Neural progenitor cell (in vitro differentiated cells): ENCODE measurements at places on chromosomes 6 and 20. TPM values are rescaled to one million over a fixed set of nuclear protein-coding genes. Genes with fewer than 3 reads are reported as not detected.

DNA sequence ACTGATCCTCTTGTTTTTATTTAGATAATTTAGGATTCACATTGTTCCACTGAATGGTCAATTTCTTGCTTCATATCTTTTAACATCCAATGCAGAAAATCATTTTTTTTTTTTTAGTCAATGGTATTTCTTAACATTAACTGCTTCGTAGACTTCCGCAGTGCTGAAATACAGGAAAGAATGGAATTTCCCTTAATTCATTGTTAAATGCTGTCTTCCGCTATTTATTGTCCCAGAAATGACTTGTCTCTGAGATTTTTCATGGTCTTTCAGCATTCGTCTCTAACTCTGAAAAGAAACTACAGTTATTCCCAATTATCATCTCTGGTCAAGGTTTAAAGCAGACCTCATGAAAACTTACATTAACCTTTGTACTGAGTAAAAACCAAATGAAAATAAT, 1029.1 kb upstream of the MANEA start:
- H3K36me3 ChIP-seq = no peaks in the 10 kb centered on the region
- no peaks in the 10 kb centered on the region for H3K27me3 ChIP-seq
- no peaks in the 10 kb centered on the region for H3K4me1 ChIP-seq

GRCh38 chr20:34896086-34896621, 19.7 kb downstream of the ACSS2 start:
- DNase-seq = no peak
- no peaks in the 10 kb centered on the region for H3K27me3 ChIP-seq
- no peaks in the 10 kb centered on the region for H3K4me1 ChIP-seq
- no peak overlapping the region for H3K4me3 ChIP-seq
- no peaks in the 10 kb centered on the region for H3K36me3 ChIP-seq

DNA sequence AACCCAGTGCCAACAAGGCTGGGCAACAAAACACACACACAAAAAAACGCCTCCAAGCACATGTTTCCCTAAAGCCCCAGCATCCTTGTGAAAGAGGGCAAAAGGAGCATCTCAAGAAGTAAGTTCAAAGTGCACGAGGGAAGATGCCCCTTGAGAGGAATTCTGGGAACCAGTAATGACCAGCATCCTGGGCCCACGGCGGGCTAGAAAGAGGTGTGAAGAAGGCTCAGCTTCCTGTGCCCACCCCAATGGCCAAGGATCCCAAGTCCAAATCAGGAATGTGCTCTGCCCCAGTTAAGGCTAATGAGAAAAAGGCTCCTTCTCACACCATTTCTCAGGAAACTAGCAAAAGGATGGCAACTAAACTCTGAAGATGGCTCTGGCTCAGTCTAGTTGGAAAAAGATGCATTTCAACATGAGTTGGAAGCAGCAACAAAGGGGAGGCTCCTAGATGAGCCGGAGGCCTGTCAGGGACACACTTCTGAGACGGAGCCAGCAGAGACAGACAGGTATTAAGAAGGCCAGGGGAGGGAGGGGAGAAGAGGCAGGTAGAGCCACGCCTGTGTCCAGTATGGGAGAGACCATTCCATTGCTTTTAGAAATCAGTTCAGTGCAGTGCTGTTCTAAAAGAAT, 3.2 kb downstream of the RIMS4 start:
- H3K27ac ChIP-seq = no peak overlapping the region
- peaks cover 13% of the 10 kb centered on the region for H3K4me1 ChIP-seq
- peaks cover 61% of the 10 kb centered on the region for H3K27me3 ChIP-seq
- no peak overlapping the region for H3K4me3 ChIP-seq
- no peak for DNase-seq

DNA sequence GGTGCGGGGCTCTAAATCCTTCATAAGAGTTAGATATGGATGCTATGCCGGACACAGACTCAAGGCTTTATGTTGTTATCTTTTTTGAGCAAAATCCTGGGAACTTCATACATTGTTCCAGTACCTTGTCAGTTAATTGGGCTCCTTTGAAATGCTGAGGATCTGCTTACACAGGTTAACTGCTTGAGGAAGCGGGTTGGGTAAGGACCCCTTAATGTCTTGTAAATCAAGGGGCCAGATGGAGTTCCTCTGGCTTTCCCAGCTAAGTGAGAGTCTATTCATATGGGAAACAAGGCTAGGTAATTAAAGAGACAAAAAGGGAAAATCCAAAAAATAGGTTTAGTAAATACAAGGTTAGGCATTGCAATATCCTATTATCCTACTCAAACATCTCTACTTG, 141.5 kb downstream of the OR2B2 start:
- no peaks in the 10 kb centered on the region for H3K36me3 ChIP-seq
- peaks cover 21% of the 10 kb centered on the region for H3K4me1 ChIP-seq
- H3K27ac ChIP-seq = no peak overlapping the region
- peak overlapping the region; percentile 44 for H3K4me3 ChIP-seq

DNA sequence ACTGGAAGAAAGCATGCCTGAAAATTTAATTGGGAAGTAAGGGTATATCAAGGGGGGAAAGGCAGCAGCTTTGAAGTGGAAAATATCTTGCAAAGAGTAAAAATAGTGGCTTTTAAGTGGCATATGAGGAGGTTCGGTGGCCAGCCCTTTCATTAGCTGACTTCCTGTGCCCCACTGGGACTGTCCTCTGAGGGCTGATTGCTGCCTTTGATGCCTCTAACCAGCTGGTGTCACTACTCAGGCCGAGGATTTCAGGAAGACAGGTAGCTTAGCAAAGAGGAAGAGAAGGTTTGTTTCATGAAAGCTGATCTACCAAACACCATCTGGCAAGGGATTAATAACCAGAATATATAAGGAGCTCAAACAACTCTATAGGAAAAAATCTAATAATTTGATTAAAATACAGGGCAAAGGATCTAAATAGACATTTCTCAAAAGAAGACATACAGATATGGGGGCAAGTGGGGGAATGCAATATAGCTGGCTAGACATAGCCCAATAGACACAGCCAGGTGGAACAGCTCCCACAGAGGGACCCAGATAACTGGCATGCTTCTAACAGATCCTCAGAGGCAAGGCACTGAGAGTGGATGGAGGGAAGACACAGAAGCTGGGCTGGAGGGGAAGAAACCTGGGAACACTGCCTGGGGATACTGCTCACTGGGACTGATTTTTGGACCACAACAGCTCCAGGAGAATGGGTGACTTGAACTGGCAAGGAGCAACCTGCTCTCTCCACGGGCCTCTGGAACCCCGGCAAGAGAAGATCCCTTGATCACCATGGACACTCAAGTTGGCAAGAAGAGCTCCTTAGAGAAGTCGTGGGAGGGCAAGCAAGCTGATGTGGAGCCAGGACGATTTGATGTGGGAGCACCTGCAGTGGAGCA, 33.2 kb downstream of the CCN2 start:
- H3K4me1 ChIP-seq = no peaks in the 10 kb centered on the region

DNA sequence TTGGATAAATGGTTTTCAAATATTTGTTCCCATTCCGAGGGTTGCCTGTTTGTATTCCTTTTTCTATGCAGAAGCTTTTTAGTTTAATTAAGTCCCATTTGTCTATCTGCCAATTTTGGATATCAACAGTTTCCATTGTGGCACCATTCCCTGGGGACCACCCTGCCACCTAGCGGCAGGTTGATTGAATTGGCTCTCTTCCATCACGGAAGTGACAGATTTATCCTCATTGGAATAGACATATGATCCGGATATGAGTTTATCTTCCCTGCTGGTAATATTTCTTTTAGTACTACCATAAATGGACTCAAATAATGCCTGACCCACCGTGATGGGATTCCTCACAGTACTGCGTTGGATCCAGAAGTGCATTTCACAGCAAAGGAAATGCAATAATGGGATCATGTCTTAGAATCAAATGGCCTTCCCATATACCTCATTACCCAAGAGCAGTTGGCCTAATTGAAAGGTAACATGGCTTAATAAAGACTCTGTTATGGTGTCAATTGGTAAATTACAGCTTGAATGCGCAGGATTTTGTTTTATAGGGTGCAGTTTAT, 327.0 kb downstream of the BMP2 start:
- no peaks in the 10 kb centered on the region for H3K4me1 ChIP-seq
- no peaks in the 10 kb centered on the region for H3K27me3 ChIP-seq
- no peak overlapping the region for H3K4me3 ChIP-seq
- H3K27ac ChIP-seq = no peak overlapping the region
- DNase-seq = peak; percentile 74

DNA sequence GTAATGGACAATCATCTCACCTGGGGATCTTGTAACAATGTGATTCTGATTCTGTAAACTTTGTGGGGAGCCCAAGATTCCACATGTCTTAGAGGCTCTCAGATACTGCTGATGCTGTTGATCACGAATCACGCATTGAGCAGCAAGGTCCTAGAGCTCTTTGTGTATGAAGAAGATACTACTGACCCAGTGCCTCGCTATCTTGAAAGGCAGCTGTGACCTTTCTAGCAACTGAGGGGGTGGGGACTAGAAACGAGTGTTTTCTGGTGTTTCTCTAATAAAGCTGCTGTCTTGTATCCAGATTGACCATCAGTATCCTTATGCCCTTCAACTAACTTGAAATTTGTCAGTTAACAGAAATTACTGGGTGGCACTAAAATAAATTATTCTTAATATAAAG, 142.9 kb downstream of the MTHFD1L start:
- H3K36me3 ChIP-seq = no peaks in the 10 kb centered on the region
- peaks cover 20% of the 10 kb centered on the region for H3K4me1 ChIP-seq
- H3K4me3 ChIP-seq = no peak overlapping the region
- H3K27me3 ChIP-seq = no peaks in the 10 kb centered on the region
- DNase-seq = no peak
- H3K27ac ChIP-seq = no peak overlapping the region

DNA sequence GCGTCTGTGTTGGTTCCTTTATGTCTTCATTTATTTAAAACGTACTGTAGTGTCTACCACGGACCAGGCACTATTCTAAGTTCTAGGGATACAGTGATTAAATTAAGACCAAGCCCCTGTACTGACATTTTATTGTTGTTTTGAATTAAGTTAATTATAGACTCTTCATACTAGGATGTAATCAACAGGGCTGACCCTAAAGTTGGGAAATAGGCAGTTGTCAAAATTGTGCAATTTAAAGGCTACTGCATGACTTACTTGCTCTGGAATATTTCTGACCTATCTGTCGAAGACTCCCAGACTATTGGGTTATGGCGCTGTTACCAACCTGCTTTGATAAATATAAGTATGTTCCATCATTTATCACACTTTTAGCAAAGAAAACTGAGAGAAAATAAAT, 6.7 kb downstream of the MYO6 start:
- H3K4me1 ChIP-seq = peaks cover 6% of the 10 kb centered on the region
- no peaks in the 10 kb centered on the region for H3K27me3 ChIP-seq
- H3K27ac ChIP-seq = no peak overlapping the region
- no peak overlapping the region for H3K4me3 ChIP-seq
- no peak for DNase-seq

GRCh38 chr20:45341939-45342854, 6.0 kb downstream of the SDC4 start:
- DNase-seq = peak; percentile 52
- H3K27ac ChIP-seq = no peak overlapping the region

- no peak for DNase-seq
- peaks cover 8% of the 10 kb centered on the region for H3K4me1 ChIP-seq
- no peak overlapping the region for H3K4me3 ChIP-seq
These were observed 10.2 kb downstream of the SYNDIG1 start for GRCh38 chr20:24479595-24479994.

- no peaks in the 10 kb centered on the region for H3K27me3 ChIP-seq
- H3K4me3 ChIP-seq = no peak overlapping the region
- DNase-seq = no peak
- H3K27ac ChIP-seq = no peak overlapping the region
- no peaks in the 10 kb centered on the region for H3K4me1 ChIP-seq
These were observed 67.1 kb downstream of the ESF1 start for GRCh38 chr20:13717631-13718044.

- no peaks in the 10 kb centered on the region for H3K36me3 ChIP-seq
- DNase-seq = no peak
- no peak overlapping the region for H3K4me3 ChIP-seq
- no peaks in the 10 kb centered on the region for H3K27me3 ChIP-seq
These were observed 74.3 kb downstream of the ARMC2 start for GRCh38 chr6:108922499-108922898.

GRCh38 chr20:1267161-1267560, 1.1 kb downstream of the SNPH start:
- H3K4me3 ChIP-seq = peak overlapping the region; percentile 81
- peaks cover 28% of the 10 kb centered on the region for H3K27me3 ChIP-seq
- peaks cover 8% of the 10 kb centered on the region for H3K4me1 ChIP-seq
- H3K27ac ChIP-seq = no peak overlapping the region
- DNase-seq = peak; percentile 11
- H3K36me3 ChIP-seq = no peaks in the 10 kb centered on the region

DNA sequence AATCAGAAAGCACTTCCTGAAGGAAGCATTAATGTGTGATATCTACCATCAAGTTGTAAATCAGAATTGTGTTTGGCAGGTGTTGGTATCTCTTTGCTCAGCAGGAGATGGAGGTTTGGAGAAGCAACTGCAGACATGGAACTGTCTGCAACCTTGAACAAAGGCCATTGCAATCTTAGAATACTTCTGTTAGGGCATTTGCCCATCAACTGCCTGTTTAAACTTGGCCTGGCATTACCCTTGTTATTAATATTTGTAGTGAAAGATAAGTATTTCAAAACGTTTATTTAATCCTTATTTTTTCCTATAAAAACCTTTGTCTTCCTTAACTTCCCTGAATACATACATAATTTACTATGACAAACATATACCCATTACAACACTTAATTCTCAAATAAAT, 14.1 kb downstream of the GSTA5 start:
- H3K36me3 ChIP-seq = no peaks in the 10 kb centered on the region
- DNase-seq = no peak
- H3K27me3 ChIP-seq = no peaks in the 10 kb centered on the region
- no peak overlapping the region for H3K4me3 ChIP-seq
- no peak overlapping the region for H3K27ac ChIP-seq

DNA sequence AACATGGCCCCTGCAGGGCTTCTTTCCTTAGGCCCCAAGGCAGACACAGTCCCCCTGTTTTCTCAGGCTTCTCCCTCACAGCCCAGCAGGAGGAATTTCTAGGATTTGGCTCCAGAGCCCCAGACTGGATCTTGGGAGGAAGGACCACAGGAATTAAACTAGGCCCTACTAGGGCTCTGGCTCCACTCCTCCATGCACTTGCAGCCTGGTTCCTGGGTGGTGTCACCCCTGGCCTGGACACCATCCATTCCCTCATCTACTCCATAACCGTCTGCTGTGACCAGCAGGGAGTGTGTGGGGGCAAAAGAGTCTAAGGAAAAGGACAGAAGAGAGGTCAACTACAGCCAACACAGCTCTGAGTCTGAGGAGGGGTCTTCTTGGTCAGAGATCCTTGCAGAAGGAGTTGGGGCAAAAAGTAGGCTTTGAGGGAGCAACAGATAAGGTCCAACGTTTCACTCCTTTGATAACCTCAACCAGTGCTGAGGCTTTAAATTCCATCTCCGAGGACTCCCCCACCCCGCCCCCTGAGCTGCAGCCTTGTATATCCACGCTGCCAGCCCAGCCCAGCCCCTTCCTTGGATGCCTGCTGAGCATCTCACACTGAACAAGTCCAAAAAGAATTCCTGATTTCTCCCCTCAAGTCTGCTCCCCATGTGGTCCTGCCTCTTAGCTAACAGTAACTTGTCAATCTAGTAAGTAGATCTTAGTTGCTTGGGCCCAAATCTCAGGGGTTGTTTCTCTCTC, 27.9 kb upstream of the SPDEF start:
- H3K4me1 ChIP-seq = peaks cover 21% of the 10 kb centered on the region
- H3K4me3 ChIP-seq = no peak overlapping the region
- no peaks in the 10 kb centered on the region for H3K27me3 ChIP-seq

The HLA-DPB1 gene
- total RNA-seq = 8.0 and 23.3 TPM in 2 replicates

The GZF1 gene
- 12.9 and 13.8 TPM in 2 replicates for total RNA-seq

The PRPH2 gene
- 0.06 TPM in 1 of 2 replicates, not detected in the other for total RNA-seq

The VWA7 gene
- 0.15 and 0.34 TPM in 2 replicates for total RNA-seq

The LYRM4 gene
- 23.9 and 38.0 TPM in 2 replicates for total RNA-seq

The CDH4 gene
- total RNA-seq = 2.9 and 6.5 TPM in 2 replicates

The PGC gene
- total RNA-seq = not detected in 2 replicates

The TMEM244 gene
- not detected in 2 replicates for total RNA-seq

The HLA-DQA1 gene
- not detected in 2 replicates for total RNA-seq

The FKBP1C gene
- 0.34 TPM in 1 of 2 replicates, not detected in the other for total RNA-seq
